ENCODE measurements at places on chromosomes 3 and 15.

GRCh38 chr3:62161371-62161770, 212.0 kb downstream of the FEZF2 start:
- DNase-seq: no peak

DNA sequence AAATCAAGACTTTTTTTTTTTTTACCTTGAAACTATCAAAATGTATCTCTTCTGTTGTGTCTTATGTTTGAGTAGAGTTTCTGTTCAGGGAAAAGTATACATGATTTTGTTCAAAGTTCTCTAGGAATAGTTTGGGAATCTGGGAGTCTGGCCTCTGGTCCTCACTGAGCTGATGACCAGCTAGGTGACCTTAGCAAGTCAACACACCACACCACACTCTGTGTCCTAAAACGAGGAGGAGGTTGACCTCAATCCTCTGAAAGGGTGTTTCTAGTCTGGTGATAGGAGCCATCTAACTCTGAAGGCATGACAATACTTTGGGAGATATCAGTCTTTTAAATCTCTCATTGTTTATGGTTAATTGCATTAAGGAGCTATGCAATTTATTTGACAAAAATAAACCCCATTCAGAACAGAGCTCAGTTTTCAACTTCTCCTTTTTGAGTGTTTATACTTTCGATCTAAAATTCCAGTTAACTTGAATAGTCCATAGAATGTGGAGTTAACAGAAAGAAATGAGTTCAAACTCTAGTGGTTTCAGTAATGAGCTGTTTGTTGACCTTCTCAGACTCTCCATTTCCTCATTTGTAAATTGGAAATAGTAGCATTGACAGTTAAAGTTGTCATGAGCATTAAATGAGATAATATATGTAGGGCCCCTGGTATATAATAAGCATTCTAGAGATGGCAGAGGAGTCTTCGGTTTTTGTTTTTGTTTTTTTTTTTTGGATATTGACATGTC, 112.2 kb upstream of the LRRN1 start:
- DNase-seq: no peak

DNA sequence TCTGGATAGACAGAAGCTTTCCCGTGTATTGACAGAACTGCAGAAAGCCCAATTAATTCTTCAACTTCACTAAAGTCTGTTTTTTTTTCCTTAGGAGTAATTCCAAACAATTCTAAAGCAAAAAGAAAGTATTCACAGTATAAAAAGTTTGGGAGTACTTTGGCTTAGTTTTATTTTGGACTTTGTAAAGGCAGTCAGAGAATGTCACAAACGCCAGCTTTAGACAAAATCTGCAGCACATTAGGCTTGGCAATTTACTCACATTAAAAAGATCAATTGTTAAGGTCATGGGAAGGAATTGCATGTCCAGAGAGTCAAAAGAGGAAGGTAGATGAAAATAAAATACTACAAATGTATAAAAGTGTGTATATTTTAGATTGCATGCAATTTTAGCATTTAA, 47.5 kb upstream of the GBE1 start:
- no peak for DNase-seq

GRCh38 chr3:152937234-152937633, 102.3 kb downstream of the P2RY1 start:
- DNase-seq: no peak

- no peak for DNase-seq
These were observed 1.9 kb downstream of the TOP2B start for GRCh38 chr3:25662736-25663320.

DNA sequence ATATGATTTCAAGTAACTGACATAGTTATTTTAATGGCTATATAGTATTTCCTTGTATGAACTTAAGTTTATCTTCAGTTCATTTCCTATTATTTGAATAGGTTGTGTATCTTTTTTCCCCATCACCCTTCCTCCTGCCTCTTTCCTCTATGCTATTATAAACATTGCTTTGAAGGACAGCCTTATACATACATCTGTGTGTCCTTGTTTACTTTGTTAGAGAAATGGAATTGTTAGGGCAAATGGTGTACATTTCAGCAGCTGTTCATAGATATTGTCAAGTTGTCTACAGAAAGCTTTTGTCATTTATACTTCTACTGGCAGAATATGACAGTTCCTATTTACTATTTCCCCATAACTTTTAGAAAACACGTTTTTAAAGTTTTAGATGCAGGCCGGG, 18.4 kb downstream of the AKAP13 start:
- no peak for DNase-seq

DNA sequence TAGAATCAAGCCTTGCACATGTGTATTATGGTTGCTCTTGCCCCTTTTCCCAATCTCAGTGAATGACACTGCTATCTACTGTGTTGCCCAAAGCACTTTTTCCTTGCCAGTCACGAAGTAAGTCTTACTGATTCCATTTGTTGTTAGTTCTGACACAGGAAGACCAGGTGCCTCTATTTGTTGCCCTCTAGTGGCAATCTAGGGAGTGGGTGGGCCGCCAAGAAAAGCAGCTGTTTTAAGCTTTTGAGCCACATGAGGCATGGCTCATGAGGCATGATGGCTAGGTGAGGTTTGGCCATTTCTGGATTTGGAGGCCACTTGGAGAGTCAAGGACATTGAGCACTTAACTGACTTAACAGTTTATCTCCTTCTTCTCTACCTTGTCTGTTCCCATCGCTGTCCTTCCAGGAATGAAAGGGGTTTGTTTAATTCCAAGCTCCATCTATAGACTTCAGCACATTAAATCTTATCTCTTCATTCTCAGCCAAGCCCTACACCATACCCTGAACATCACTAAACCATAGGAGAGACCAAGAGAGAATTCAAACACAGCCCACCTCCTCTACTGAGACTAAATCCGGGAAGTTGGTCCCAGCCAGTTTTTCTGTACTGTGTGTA, 103.1 kb downstream of the HCN4 start:
- DNase-seq: no peak

GRCh38 chr3:145798696-145799537, 362.1 kb downstream of the PLOD2 start:
- DNase-seq: no peak

DNA sequence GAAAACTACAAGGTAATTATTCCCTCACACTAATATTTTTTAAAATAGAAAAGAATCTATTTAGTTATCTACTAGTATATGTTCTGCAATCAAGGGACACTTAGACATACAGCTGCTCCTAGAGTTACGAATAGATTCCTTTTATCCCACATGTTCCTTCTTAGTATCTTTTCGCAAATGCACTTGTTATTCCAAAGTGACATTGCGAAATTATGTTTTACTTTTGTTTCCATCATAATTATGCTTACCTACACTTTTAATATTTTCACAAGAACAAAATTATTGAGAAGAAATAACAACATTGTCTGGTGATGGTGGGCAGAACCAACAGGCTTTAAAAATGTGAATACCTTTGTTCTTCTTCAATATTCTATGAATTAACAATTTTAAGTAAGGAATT, 107.1 kb upstream of the MELTF start:
- no peak for DNase-seq

GRCh38 chr3:143122089-143122430, 2.5 kb downstream of the CHST2 start:
- DNase-seq: no peak

GRCh38 chr3:66344391-66344811, 123.6 kb downstream of the SLC25A26 start:
- no peak for DNase-seq

- no peak for DNase-seq
These were observed 39.7 kb upstream of the PLOD2 start for GRCh38 chr3:146200461-146201220.

DNA sequence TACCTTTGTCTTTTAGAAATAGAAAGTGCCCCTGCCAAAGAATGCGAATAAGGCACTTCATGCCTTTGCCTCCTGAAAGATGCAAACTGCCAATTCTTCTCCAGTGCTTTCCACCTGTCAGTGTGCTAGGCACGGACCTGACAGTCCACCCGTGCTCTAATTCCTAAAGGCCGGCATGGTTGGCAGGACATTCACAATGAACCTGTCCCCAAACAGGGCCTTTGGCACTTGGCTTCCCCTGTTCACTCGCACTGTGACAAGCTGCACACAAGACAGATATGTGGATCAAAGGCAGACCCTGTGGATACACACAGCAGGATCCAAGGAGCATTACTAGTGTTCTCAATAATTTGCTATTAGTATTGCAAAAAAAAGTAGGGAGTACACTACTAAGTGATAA, 505.7 kb upstream of the AGTR1 start:
- no peak for DNase-seq
